ENCODE measurements at places on chromosomes 7 and 10.

GRCh38 chr10:103713676-103714075 lies 141.7 kb downstream of the SH3PXD2A start:
- no peak for DNase-seq

DNA sequence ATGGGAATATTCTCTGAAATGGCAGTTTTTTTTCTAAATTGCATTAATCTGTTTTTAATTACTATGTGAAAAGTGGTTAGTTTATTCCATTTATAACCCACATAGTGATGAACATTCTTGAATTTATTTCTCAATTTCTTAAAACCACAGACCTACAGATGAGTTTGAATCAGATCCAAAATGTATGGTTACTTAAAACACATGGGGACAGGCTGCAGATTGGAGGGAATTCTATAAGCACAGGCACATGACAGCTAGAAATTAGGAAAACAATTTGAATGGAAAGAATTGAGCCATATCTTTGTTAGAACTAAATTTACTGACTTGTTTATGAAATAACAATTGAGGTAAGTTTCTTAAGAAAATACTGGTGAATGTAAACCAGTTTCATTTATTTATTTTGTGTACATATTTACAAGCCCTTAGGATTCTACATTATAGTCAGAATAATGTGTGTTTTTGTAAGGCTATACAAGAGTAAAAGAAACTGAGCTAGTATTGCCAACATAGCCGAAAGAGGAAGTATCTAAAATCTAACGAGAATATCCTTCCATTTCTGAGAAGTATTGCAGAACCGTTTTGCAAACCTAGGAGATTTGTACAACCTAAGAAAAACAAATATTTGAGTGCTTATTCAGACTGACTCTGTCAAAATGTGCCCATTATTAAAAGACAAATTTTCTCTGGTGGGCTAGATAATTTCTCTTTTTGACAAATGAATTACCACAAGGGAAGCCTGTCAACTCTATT lies 434.3 kb upstream of the SEMA3D start:
- no peak for DNase-seq

DNA sequence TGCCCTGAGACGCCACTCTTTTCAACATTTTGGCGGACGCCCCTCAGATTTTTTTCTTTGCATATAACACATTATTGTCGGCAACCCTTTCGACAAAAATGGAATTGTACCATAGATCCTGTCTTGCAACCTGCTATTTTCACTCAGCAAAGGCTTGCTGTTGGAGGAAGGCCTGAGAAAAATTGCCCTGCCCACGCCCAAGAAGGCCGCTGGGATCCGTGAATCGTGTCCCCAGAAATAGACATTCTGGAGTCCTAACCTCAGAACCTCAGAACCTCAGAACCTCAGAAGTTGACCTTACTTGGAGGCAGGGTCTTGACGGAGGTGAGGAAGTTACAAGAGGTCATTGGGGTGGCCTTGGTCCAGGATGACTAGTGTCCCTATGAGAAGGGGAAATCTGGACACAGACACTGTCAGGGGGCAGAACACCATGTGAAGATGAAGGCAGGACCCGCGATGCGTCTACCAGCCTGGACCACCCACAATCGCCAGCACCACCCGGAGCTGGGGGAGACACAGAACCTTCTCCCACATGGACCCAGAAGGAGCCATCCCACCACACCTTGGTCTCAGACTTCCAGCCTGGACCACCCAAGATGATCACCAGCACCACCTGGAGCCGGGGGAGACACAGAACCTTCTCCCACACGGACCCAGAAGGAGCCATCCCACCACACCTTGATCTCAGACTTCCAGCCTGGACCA lies 19.1 kb upstream of the DNAAF5 start:
- DNase-seq: no peak

DNA sequence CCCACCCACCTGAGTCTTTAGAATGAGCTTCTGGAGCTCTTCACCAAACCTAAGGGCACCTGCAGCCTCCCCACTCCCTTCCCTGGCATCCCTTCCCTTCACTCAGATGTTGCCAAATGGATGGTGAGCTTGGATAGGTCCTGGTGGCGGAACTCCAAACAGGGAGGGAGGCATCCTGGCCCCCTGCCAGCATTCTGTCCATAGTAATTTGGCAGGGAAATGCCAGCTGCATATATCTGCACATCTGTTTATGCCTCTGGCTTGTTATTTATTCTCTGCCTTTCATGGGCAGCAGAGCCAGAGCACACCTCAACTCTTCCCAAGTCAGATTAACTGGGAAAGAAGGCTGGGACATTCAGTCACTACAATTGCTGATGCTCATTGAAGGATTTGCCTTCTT lies 18.1 kb downstream of the KAZALD1 start:
- DNase-seq: no peak

DNA sequence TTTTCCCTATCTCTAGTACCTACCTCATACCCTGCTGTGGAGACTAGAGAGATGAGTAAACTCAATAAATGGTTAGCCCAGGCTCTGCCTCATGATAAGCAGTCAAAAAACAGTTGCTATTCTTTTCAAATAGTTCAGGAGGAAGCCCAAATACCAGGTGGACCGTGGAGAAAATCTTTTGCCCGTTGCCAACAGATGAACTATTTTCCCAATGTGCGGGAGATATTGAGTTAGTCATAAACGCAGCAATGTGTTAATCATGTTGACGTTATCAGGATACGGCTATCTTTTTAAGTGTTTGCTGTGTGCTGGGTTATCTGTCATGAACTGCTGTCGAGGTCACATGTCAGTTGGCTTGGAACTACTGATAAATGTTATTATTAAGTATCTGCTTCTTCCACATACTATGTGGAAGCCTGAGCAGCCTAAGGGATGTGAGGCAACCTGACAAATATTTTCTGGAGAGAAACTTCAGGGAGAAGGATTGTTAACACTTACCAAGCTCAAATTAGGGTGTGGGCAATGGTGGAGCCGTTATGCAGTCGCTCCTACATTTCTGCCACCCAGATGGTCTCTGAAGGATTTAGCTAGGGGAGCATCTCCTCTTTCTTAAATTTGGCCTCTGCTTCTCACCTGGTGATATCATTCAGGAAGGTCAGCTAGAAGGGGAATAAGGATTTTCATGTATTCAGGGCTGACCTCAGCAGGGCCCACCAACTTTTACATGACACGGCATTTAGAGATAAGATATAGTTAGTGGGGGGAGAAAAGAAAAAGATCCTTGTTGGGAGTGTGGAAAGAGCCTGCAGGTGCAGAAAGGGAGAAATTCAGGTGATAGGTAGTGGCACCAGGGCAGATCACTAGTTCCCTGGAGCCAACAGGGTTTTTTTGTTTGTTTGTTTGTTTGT lies 33.5 kb upstream of the SLC26A3 start:
- DNase-seq: no peak

DNA sequence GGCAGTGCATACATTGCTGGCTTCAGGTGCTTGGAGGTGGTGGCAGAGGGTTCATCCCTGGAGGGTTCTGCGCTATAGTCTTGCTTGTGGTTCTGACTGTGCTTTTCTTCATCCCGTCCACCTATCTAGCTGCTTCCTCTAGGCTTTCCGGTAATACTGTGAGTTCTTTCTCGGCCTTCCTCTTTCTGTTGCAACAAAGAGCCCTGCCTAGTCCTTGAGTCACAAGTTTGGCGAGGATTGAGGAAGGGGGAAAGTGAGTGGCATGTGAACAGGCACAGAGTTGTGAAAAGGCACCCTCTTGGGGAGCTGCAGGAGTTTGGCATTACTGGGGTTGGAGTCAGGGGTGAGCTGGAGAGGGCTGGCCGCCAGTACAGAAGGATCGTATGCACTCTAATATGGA lies 123.0 kb downstream of the SH2D4B start:
- DNase-seq: no peak

GRCh38 chr7:98852826-98853225 lies 17.0 kb downstream of the TMEM130 start:
- DNase-seq: no peak

GRCh38 chr10:53013201-53013810 lies 240.7 kb upstream of the MBL2 start:
- no peak for DNase-seq

DNA sequence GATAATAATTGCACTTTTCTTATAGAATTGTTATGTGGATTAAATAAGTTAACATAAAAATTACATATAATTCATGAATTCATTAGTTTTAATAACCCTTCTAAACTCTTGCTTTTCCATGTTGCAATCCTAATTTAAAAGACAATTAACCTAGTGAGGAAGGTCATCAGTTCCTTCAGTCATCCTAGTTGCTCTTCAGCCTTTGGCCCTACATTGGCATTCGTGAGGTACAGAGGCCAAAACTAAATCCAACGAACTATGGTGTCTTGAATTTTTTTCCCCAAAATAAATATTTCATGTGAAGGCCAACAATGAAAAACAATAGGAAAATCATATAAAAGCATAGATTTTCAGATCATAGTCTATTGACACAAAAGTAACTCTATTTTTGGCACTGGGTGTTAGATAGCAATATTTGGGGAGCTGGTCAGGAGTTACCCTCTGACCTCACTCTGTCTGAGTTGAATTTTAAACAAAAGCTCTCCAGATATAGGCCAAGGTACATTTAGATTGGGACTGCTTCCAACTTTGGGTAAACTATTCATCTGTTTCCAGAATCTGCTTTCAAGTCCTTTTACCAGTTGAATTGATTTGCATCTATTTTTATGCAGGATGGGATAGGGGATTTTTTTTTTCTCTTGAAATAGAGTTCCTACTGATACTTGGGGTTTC lies 104.5 kb downstream of the SEM1 start:
- no peak for DNase-seq

Measured in NCI-H1417 treated with DMSO at 0.1 percent for 48 hours (cell line).